ENCODE measurements at places on chromosomes 5 and 9. TPM values are rescaled to one million over a fixed set of nuclear protein-coding genes. Genes with fewer than 3 reads are reported as not detected.

Gene PROB1
- 0.58 TPM for total RNA-seq

Gene PCDHGA6
- 1.4 TPM for total RNA-seq

Gene SCAI
- 2.8 TPM for total RNA-seq

Gene TRIM52
- total RNA-seq, result 5.2 TPM

Gene AK8
- total RNA-seq, result 0.13 TPM

Gene KIAA0825
- total RNA-seq, result 1.8 TPM

Gene PCDHB2
- 7.6 TPM for total RNA-seq

Gene OBP2B
- not detected for total RNA-seq

Gene ARSI
- 0.21 TPM for total RNA-seq

Gene C5orf52
- not detected for total RNA-seq

Gene CTXN3
- total RNA-seq, result not detected

Measured in SJSA1 (cell line).